Stomach (tissue), 19 donors: ENCODE measurements at places on chromosomes 13 and 19.
A peak's percentile ranks its signal among the peaks of the same experiment; 100 is the strongest.

DNA sequence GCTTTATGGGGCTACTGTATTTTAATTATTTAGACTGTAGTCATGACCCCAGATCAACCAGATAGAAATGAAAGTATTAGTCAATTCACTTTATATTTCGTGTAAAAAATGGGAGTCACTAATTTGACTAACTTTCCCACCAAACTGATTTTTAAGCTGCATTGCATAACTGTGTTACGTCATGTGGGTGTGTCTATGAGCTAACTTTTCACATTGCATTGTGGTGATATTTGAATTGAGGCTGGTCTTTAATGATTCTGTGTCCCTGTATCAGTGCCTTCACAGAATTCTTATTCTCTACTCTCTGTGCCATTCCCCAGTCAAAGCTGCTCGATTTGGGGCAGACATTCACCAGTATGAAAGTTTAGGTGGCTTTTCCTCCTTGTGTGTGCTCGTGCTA, 172.7 kb upstream of the MAB21L1 start:
- DNase-seq: no peak

GRCh38 chr19:17575871-17576757, 20.7 kb downstream of the COLGALT1 start:
- DNase-seq: no peak

DNA sequence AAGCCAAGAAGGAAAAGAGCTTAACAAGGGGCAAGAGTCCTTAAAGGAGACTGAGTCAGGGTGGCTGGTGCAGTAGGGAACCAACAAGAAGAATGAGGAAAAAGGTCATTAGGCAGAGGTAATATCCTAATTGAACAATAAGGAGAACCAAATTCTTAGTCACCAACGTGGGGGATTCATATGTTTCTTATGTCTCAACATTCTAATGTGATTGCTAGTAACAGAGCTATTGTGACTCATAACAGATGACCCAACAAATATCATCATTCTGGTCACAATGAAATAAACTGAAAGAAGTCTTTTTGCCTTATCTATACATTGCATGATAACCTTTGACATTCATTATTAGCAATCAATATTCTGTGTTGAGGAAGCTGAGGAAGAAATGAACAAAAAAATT, 101.6 kb downstream of the RAP2A start:
- no peak for DNase-seq

DNA sequence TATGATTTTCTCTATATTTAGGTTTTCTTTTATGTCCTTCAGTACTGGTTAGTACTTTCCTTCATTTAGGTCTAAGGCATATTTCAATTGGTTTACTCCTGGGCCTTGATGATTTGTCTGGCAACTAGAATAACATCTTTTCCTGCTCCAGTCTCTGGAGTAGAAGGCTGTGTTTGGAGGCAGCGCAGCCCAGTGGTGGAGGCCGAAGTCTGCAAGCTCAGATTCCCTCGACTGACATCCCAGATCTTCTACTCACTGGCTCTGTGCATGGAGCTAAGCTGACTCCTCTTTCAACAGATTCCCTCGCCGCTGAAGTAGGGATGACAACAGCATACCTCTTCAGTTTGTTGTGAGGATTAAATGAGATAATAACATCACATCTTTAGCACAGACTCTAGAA, 141.0 kb downstream of the RAP2A start:
- DNase-seq: peak; percentile 42

DNA sequence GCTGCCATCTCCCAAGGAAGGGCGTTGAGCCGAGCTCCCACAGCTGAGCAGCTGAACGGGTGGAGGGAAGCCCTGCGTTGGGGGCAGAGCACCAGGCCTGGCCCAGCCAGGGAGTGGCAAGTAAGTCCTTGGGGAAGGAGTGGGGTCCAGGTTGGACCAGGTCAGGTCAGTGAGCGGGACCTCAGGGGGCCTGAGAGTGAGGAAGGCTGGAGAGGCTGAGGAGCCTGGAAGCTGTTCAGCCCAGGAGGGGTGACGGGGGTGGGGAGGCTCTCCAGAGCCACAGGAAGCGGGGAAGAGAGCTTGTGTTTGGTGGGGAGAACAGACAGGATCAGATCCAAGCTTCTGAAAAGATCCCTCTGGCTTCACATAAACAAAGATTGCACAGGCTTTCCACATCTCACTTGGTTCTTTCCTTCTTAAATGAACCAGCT, 55.4 kb upstream of the ATP12A start:
- DNase-seq: peak; percentile 79

DNA sequence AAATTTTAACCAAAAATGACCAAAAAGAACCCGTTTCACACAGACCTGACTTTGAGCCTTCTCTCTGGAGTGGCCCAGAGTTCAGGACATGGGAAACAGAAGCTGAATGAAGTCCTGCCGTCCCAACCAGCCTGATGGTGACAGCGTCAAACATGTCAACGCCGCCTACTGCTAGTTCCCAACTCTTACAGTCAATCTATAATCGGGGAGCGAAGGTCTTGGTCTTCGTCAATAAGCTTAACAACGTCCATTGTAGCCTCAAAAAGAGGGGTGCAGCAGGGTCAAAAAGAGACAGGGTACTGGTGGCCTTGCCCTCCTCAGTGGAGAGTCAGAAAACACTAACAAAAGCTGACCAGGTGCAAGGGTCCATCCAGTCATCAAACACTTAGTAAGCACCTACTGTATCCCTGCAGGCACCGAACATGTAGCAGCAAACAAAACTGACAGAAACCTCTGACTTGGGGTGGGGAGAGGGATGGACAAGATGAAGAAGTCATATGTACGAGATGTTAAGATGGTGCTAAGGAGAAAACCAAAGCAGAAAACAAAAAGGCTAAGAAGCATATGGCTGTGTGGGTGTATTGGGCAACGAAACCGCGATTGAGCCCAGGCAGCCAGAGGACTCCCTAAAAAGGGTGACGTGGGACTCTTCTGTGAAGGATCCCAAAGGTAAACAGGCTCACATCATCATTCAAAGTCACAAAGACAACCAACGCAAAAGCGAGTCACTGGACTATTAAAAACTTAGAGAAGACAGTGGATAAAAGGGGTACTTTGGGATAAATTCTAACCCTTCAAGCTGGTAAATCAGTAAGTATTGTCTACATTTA, 12.0 kb downstream of the MLLT1 start:
- no peak for DNase-seq

GRCh38 chr19:34767951-34768350, 5.1 kb downstream of the ZNF599 start:
- no peak for DNase-seq
